T-helper 17 cell (primary cell): ENCODE measurements at places on chromosomes 16 and 17.

- no peaks in the 10 kb centered on the region for H3K36me3 ChIP-seq
- peak overlapping the region; percentile 79 for H3K27ac ChIP-seq
- no peaks in the 10 kb centered on the region for H3K27me3 ChIP-seq
- H3K4me3 ChIP-seq = peak overlapping the region; percentile 71
- peak; percentile 69 for DNase-seq
These were observed 6.8 kb upstream of the NOTUM start for GRCh38 chr17:81967533-81968395.

DNA sequence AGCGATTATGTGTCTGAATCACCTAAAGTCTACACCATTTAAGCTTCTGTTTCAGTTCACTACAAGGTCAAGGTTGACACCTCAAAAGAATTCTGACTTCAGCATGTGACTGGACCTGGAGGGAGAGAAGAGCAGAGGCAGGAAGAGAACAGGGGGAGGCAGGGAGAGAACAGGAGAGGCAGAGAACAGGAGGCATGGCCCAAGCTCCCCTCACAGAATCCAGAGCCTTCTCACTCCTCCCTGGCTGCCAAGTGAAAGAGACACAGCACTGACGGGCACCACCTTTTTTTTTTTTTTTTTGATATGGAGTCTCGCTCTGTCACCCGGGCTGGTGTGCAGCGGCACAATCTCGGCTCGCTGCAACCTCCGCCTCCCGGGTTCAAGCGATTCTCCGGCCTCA lies 11.4 kb downstream of the GGA2 start:
- no peaks in the 10 kb centered on the region for H3K27me3 ChIP-seq
- peaks cover 3% of the 10 kb centered on the region for H3K36me3 ChIP-seq
- no peak for DNase-seq
- H3K4me3 ChIP-seq = no peak overlapping the region
- H3K4me1 ChIP-seq = peaks cover 24% of the 10 kb centered on the region

DNA sequence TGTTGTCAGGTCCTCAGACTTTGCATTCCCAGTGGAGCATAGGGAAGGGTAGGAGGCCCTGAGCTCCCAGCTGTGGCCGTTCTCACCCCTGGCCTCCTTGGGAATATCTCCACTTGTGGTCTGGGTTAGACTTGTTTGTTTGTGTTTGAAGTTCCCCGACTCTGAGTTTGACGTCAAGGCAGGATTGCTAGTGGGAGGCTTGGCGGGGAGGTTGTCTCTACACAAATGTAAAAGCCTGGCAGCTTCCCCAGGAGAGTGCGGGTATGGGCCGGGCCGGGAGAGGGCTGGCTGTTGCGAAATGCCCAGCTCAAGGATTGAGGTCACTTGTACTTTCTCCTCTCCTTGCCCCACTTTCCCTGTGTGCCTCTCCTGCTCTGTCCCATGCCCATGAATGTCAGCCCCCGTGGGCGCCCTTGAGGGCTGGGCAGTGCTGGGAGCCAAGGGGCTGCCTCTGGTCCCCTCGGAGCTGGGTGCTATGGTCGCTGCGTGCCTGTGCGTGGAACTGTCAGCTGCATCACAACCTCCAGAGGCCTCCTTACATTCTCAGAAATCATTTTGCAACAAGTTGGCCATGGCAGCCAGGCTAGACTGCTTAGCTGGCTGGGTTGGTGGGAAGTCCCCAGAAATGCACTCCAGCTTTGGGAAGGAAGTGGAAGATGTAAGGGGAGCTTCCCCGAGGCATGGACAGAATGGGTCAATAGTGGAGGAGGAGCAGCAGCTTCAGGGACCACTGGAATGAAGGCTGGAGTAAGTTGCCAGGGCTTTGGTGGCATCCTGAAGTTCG lies 84.3 kb downstream of the KSR1 start:
- H3K4me3 ChIP-seq = no peak overlapping the region
- peaks cover 41% of the 10 kb centered on the region for H3K4me1 ChIP-seq
- peak overlapping the region; percentile 67 for H3K27ac ChIP-seq
- no peaks in the 10 kb centered on the region for H3K27me3 ChIP-seq

- no peaks in the 10 kb centered on the region for H3K36me3 ChIP-seq
- H3K4me3 ChIP-seq = no peak overlapping the region
- H3K27me3 ChIP-seq = peaks cover 7% of the 10 kb centered on the region
These were observed 26.7 kb downstream of the ABCC3 start for GRCh38 chr17:50661348-50661747.

GRCh38 chr17:50046667-50047066 lies 9.2 kb upstream of the ITGA3 start:
- no peak for DNase-seq
- peaks cover 51% of the 10 kb centered on the region for H3K27me3 ChIP-seq
- no peak overlapping the region for H3K27ac ChIP-seq
- H3K36me3 ChIP-seq = no peaks in the 10 kb centered on the region
- H3K4me3 ChIP-seq = no peak overlapping the region
- H3K4me1 ChIP-seq = peaks cover 15% of the 10 kb centered on the region

GRCh38 chr17:59719526-59719925 lies 12.1 kb downstream of the VMP1 start:
- no peak for DNase-seq
- H3K27me3 ChIP-seq = no peaks in the 10 kb centered on the region
- no peak overlapping the region for H3K4me3 ChIP-seq
- H3K4me1 ChIP-seq = peaks cover 28% of the 10 kb centered on the region

DNA sequence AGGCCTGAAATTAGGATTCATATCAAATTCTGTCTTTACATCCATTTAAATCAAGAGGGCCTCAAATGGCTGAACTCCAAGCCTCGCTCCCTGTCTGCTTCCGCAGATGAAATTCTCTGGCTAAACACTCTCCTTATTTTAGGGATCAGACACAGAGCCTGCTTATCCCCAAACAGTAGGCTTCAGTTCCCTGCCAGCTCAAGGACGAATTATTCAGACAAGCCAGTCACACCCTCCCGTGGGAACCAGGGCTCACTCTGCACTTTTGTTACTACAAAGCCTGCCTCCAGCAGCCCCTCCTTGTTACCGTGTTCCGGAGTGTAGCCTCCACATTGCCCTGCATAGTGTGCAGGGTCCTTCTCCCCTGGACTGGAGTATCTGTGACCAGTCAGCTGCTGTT lies 46.6 kb upstream of the LCMT1 start:
- no peaks in the 10 kb centered on the region for H3K36me3 ChIP-seq
- DNase-seq = no peak
- H3K4me1 ChIP-seq = peaks cover 32% of the 10 kb centered on the region
- H3K27me3 ChIP-seq = no peaks in the 10 kb centered on the region
- H3K4me3 ChIP-seq = no peak overlapping the region
- peak overlapping the region; percentile 14 for H3K27ac ChIP-seq

DNA sequence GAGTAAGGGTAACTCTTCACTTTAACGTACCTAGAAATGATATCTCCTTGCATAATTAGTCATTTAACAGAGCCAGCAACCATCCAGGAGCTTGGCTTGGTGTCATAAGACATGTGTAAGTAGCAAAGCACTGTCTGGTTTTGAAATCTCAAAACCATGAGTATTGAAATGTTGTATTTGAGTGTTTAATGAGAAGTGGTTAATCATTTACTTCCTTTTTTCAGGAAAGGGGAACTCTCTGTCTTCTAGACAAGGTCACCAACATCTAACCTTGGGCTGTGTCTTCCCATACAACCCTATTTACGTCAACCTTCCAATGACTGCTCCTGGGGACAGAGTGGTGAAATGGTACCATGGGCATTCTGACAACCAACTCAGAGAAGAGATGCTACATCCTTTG lies 27.1 kb downstream of the PMP22 start:
- no peaks in the 10 kb centered on the region for H3K36me3 ChIP-seq
- no peak overlapping the region for H3K4me3 ChIP-seq
- H3K4me1 ChIP-seq = peaks cover 2% of the 10 kb centered on the region
- H3K27me3 ChIP-seq = peaks cover 17% of the 10 kb centered on the region
- no peak for DNase-seq
- no peak overlapping the region for H3K27ac ChIP-seq

DNA sequence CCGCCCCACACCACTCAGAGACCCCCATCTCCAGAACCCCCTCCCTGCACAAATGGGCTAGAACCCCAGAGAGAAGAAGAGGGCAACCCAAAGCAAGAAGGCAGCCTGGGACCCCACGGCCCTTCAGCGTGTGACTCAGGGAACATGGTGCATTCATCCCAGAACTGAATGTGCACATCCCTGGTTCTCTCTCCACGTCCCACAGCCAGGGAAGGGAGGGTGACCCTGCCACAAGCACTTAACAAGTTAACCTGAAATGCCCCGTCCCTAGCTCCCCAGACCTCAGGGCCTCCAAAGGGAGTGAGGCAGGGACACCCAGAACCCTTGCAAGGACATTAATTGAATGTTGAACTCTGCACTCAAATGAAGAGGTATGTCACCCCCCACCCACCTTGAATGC lies 202.5 kb upstream of the TNRC6C start:
- no peaks in the 10 kb centered on the region for H3K4me1 ChIP-seq
- no peak overlapping the region for H3K27ac ChIP-seq
- DNase-seq = no peak
- peaks cover 2% of the 10 kb centered on the region for H3K36me3 ChIP-seq
- H3K4me3 ChIP-seq = no peak overlapping the region
- H3K27me3 ChIP-seq = peaks cover 5% of the 10 kb centered on the region

GRCh38 chr16:89523680-89524344 lies 15.6 kb downstream of the SPG7 start:
- no peak overlapping the region for H3K27ac ChIP-seq
- no peak for DNase-seq
- no peak overlapping the region for H3K4me3 ChIP-seq
- H3K27me3 ChIP-seq = no peaks in the 10 kb centered on the region
- peaks cover 10% of the 10 kb centered on the region for H3K4me1 ChIP-seq

DNA sequence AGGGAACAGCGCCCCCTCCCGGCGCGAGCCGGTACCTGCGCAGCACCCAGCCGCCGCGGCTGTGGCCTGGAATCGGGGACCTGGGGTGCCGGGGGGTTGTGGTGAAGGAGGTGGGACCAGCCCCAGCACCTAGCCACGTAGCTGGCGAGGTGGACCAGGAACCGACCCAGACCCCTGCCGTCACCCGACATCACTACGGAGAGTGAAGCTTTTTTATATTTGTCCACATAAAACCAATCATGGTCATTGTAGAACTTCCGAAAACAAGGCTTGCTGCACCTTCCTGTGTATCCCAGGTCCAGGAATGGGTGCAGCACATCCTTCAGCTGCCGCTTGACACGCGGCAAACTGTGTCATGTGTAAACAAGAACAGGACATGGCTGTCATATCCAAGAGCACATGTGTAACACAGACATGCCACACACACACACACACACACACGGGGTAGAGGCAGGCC lies 1.3 kb downstream of the HBQ1 start:
- H3K4me3 ChIP-seq = peak overlapping the region; percentile 15
- no peak for DNase-seq
- no peaks in the 10 kb centered on the region for H3K36me3 ChIP-seq
- H3K27me3 ChIP-seq = peaks cover 21% of the 10 kb centered on the region
- H3K4me1 ChIP-seq = no peaks in the 10 kb centered on the region
